ENCODE measurements at places on chromosomes 5 and 9.

GRCh38 chr9:93594041-93594756 is 17.8 kb downstream of the PHF2 start:
- DNase-seq: no peak

DNA sequence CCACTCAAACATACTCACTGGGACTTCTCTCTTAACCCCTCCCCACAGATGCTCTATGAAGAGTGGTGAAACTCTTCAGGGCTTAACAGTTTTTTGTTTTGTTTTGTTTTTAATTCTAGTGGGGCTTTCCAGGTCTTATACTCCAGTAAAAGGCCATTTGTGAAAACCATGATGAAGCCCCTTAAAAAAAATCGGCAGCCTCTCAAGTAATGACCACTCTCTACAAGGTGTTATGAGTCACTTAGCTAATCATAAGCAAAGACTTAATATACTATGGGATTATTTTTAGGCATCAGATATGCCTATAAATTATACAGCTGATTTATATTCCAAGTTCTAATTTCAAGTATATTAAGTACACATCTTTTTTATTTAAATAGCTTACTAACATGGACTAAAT is 607.9 kb downstream of the RAB3C start:
- DNase-seq: no peak

DNA sequence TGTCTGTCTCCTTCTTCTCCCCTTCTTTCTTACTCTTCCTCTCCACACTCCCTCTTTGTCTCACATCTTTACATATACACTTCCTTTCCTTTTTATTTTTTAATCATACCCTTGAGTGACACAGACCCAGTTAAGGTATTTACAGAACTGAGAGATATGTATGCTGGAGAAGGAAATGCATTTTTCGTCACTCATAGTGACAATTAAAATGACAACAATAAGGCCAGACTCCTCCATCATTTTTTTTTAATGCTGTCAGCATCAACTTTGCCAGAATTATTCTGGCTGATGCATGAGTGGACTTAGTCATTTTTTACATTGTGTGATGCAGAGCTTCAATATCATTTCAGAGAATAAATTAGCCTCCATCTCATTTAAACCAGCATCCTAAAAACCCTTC is 272.9 kb downstream of the TMEM38B start:
- DNase-seq: no peak

DNA sequence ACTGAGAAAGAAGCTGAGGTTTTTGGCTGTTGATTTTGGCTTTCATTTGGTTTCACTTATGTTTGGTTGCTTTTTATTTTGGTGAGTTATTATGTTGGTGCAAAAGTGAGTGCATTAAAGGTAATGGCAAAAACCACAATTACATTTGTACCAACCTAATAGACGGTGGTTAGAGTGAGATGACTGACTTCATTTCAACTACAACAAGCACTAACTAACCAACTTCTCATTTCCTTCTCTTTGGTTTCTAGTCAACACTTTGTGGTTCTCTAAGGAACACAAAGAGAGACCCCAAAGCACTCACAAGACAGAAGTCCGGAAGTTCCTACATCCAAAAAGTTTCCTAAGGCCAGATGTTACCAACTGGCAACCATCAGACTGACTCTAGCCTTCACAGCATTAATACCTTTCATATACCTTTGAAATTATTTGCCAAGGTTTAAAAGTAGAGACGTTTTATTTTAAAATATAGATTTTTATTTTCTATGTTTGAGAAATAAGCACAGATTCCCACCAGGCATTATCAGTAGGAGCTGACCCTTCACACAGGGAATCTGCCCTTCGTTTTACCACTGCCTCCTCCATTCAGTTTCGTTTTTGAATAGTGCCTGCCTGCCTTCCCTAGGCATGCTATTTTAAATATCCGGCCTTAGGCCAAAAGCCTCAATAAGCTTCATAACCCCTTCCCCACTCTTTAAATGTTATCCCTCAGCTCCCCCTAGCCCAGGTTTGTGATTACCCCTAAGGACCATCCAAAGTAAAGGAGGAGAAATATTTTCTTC is 301.1 kb upstream of the PTGER4 start:
- DNase-seq: no peak

DNA sequence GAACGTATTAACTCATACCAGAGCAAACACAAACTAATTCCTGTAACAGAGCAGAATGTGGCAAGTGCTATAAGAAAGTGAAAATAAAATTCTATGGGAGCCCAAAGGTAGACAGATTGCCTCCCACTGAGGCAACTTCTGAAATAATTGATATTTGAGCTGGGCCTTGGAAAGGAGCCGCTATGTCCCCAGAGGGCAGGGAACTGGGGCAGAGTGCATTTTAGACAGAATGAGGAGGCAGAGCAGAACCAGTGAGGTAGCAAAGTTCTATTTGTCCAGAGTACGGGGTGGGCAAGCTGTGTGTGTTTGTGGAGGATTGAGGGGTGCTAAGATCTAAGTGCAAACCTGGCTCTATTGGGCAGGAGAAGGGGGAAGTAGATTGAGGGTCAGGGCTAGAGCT is 19.8 kb downstream of the CDO1 start:
- DNase-seq: no peak

DNA sequence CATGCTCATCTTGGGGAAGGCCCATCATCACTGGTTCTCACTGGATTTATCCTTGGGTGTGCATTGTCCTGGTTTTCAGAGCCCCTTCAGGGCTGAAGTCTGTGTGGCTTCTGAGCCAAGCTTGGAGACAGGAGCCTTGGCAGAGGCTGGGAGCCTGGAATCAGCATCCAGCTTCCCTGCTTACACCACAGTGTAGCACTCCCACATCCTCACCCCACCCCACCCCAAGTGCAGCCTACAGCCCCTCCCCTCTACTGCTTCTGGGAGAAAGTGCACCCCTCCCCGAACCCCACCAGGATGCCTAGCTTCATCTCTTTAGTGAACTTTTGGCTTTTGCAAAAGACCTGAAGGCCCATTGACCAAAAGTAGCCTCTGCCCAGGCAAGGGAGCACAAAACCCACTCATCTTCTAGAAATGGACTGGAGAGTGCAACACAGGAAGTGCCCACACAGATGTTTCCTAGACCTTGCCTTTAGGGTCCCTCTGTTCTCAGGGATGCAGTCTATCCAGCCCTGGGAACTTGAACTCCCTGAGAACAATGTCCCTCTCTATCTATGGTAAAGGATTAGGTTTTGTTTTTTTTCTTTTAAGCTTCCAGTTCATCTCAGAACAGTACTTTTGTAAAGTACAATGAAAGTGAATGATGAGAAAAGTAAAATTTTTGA is 189.7 kb downstream of the PALM2AKAP2 start:
- DNase-seq: no peak

- DNase-seq: no peak
Measured at GRCh38 chr9:6590334-6590733, 55.2 kb downstream of the GLDC start.

DNA sequence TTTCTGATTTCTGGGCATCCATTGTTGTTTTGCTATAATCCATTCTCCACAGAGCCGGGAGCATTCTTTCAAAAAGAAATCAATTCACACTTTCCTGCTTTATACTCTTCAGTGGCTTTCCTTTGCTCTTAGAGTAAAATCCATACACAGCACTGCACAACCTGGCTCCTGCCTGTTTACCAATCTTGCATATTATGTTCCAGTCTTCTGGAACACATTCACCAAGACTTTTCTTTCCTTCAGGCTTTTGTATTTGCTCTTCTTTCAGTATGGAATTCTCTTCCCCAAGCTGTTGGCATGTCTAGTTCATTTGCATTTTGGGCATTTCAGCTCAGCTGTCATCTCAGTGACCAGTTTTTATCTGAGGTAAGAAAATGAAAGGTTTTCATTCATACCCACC is 6.3 kb downstream of the RFESD start:
- DNase-seq: no peak

DNA sequence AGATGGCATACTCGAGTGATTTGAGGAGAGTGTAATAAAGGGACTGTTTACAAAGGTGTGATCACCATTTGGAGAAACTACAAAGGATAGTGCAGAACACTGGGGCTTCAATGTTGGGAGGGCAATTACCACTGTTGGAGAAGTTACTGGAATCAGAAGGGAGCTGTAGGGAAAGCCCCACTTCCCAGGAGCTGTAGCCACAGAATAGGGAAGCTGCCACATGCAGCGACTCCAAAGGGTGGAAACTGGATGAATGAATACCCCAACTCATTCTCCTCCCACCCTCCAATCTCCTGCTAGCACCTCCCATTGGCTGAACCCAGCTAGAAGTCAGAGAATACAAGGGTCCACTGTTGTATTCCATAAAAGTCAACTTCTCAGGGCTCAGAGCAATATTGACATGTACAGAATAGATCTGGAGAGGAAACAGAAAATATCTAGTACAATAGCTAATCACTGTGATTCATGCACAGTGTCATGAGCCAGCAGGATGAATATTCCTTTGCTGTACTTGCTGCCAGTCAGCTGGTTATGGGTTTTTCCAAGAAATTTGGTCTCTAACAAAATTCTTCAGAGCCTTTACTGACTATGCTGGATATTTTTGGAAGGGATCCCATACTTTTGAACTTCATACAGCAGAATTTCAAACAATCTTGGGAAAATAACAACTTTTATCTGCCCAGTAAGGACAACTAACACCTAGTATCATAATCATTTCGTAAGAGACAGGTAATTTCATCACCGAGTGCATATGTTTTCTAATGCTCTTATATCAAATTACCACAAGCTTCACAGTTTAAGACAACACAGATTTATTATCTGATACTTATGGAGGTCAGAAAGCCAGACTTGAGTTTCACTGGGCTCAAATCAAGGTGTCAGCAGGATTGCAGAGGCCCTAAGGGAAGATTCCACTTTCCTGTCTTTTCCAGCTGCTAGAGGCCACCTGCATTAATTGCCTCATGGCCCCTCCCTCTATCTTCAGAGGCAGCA is 39.6 kb downstream of the PDCD1LG2 start:
- DNase-seq: no peak

- DNase-seq: no peak
Measured at GRCh38 chr5:123786411-123786810, 274.4 kb downstream of the CSNK1G3 start.

- DNase-seq: no peak
Measured at GRCh38 chr5:52956915-52957747, 32.0 kb upstream of the ITGA2 start.

Data from T1000 (cell line).